ENCODE measurements at places on chromosomes 4 and X.

DNA sequence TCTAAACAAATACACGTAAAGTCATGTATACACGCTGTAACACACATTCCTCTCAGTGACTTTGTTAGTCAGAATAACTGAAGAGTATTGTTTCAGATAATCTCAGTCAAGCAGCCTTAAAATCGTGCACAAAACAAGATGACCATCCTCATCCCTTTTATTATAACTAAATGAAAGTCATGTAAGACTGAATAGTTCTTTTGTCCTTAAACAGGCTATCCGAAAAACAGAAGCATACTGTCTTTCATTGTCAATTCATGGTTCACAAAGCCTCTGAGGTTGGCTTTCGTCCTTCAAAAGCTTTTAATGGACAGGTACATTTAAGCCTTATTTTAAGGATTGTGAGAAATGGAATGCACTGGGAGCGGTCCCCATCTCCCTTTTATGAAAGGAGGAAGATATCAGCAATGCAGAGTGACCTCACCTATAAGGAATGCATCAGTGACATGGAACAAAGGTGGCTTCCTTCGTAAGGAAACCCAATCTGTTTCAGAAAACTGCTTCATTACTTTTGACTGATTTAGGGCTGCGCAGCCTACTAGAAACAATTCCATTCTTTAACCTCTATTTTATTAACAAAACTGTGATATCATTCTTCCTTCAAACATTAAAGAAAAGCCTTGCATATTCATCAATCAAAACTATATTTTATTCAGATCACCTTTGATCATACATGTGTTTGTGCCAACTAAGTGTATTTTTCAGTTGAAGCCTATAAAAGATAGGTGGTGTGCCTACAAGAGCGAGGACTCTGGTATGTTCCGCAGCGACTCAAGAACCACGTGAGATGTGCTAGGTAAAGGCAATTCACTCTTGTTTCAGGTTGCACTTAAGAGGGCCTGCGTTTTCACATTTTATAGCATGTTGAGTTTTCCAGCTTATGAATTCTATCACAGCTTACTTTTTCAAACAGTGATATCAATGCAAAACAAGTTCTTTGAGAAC lies 19.2 kb downstream of the SH3RF1 start:
- no peak for DNase-seq

GRCh38 chr4:54172156-54172555 lies 56.9 kb upstream of the PDGFRA start:
- DNase-seq: no peak

- DNase-seq: no peak
Observed at GRCh38 chr4:8728536-8729407, 136.2 kb downstream of the CPZ start.

GRCh38 chrX:96798982-96799381 lies 84.7 kb upstream of the RPA4 start:
- DNase-seq: no peak

DNA sequence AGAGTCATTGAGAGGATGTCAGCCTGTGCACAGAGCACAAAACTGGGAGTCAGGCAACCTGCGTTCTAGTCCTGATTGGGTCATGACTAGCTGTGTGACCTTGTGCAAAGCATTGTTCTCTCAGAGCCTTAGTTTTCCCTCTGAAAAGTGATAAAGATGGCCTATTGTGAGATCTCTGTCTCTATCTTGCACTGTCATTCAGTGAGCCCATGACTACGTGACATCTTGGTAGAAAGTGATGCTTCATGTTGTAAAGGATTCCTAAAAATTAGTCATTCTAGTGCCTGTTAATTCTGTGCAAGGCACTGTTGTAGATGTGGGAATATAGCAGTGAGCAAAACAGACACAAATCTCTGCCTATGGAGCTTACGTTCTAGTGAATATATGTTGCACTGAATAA lies 2.5 kb downstream of the PGRMC1 start:
- no peak for DNase-seq
